ENCODE measurements at places on chromosomes 3 and 15. TPM values are rescaled to one million over a fixed set of nuclear protein-coding genes. Genes with fewer than 3 reads are reported as not detected.

The SLC2A2 gene
- 209 TPM for polyA plus RNA-seq

The FAM81A gene
- polyA plus RNA-seq = 0.13 TPM

The C3orf22 gene
- not detected for polyA plus RNA-seq

The SYNPR gene
- not detected for polyA plus RNA-seq

The C15orf62 gene
- 0.75 TPM for polyA plus RNA-seq

The AADAC gene
- 285 TPM for polyA plus RNA-seq

The NMNAT3 gene
- 1.9 TPM for polyA plus RNA-seq

The AP3B2 gene
- not detected for polyA plus RNA-seq

The CLEC3B gene
- polyA plus RNA-seq = 28.8 TPM

The HIGD2B gene
- not detected for polyA plus RNA-seq

The TMCO5A gene
- polyA plus RNA-seq = not detected

The RAB8B gene
- polyA plus RNA-seq = 5.2 TPM

The PARP16 gene
- 5.9 TPM for polyA plus RNA-seq

The DNASE1L3 gene
- polyA plus RNA-seq = 201 TPM

The GOLGA8B gene
- polyA plus RNA-seq = 36.3 TPM

The LIPC gene
- 126 TPM for polyA plus RNA-seq

The LRTM1 gene
- polyA plus RNA-seq = not detected

The CCR5 gene
- polyA plus RNA-seq = 0.51 TPM

The ATP8B4 gene
- 1.9 TPM for polyA plus RNA-seq

The ZNF501 gene
- polyA plus RNA-seq = 0.46 TPM

The ANKUB1 gene
- not detected for polyA plus RNA-seq

The TP63 gene
- not detected for polyA plus RNA-seq

The CLRN1 gene
- not detected for polyA plus RNA-seq

The HRH1 gene
- 0.29 TPM for polyA plus RNA-seq

The ATP13A5 gene
- polyA plus RNA-seq = not detected

The LIPH gene
- not detected for polyA plus RNA-seq
